OCI-M1 (cell line): ENCODE measurements at places on chromosomes 7 and 10.

- DNase-seq = no peak
Observed at GRCh38 chr7:54591404-54592386, 49.5 kb downstream of the VSTM2A start.

DNA sequence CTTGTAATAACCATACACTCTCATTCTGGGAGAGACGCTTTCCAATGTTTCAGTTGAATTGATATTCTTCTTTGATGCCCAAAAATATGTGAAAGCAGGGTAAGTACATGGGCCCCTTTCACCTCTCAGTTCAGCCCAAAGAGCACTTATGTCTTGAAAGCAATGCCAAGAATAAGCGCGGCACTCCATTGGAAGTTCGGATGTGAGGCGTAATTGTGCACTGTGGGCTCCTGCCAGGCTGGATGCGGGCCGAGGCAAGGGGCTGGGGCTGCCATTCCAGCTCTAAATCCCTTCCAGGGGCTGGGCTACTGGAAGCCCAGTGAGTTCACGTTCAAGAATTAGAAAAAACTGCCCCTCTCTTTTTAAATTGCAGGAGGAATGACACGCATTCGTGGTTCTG, 113.8 kb downstream of the EBF3 start:
- DNase-seq = no peak

DNA sequence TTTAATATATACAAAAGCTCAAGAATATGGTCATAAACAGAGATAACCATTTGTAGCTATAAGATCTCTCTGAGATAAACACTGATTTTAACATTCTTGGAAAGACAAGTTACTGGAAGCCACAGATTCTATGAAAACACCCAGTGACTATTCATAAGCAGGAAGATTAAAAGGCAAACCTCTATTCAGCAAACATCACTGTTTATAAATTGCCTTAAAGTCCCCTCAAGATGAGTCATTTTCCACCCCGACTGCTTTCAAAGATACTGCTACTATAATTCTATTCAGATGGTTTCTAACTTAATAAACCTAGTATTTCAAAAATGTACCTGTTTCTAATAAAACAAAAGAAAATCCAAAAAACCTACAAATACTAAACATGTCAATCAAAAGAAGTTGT, 21.0 kb downstream of the TM9SF3 start:
- DNase-seq = peak; percentile 22

GRCh38 chr7:105841866-105842265, 34.5 kb downstream of the ATXN7L1 start:
- no peak for DNase-seq

DNA sequence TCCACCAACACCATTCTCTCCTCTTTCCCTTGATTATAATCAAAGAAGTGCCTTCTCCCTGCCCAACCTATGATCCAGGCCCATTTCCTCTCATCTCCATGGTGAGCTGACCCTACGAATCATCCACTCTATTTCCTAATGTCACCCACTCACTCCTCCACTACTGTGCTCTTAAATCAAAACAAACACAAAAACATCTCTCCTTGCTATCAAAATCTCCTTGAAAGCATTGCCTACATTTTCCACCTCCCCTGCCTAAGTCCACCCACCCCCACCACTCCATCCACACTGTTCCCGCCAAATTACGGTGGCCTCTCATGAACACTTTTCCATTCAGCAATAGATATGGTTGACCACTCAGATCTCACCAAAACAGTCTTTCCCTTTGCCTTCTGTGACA, 5.3 kb downstream of the DYDC1 start:
- DNase-seq = no peak

DNA sequence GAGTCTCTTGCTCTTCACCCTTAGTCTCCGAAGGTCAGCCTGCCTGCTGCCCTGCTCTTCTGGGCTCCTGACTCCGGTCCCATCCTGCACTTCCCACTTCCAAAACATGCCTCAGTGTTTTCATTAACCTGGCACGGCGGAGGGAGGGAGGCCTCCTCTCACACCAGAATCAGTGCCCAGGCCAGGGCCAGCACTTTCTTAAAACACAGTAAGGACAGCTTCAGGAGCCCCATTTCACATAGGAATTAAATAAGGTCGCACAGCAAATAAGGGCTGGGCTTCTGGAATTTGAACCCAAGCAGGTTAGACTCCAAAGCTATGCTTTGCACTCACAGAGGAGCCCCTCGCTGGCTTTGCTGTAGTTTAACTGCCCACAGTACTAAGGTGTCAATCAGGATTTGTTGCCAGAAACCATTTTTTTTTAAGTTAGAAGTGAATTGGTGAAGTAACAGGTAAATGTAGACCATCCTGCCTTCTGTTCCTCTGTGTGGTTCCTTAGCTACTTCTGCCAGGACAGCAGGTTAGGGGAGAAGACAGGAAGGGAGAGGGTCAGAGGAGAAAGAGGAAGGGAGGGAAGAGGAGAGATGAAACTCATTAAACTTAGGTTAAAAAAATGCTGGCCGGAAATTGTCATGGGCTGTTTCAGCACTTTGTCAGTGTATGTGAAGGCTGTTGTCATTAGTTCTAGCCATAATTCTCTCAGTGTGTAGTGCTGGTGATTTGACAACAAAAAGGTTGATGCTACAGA, 1.1 kb downstream of the RASSF4 start:
- DNase-seq = no peak

DNA sequence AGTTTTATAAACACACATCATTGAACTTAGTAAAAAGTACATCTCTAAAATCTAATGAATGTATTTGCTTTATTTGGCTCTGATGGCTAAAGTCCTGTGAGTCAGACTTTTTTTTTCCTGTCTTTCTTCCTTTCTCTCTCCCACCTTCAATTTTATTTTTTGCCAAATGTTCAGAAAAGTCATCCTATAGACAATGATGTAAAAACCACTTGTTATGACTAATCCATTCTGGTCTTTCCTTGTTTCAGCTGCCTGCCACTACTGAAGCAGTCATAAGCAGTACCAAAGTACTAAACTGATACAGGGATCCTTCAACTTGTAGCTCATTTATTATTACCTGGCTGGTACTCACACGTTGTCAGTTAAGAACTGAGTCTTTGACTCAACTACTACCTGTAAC, 23.9 kb downstream of the HECTD2 start:
- no peak for DNase-seq

DNA sequence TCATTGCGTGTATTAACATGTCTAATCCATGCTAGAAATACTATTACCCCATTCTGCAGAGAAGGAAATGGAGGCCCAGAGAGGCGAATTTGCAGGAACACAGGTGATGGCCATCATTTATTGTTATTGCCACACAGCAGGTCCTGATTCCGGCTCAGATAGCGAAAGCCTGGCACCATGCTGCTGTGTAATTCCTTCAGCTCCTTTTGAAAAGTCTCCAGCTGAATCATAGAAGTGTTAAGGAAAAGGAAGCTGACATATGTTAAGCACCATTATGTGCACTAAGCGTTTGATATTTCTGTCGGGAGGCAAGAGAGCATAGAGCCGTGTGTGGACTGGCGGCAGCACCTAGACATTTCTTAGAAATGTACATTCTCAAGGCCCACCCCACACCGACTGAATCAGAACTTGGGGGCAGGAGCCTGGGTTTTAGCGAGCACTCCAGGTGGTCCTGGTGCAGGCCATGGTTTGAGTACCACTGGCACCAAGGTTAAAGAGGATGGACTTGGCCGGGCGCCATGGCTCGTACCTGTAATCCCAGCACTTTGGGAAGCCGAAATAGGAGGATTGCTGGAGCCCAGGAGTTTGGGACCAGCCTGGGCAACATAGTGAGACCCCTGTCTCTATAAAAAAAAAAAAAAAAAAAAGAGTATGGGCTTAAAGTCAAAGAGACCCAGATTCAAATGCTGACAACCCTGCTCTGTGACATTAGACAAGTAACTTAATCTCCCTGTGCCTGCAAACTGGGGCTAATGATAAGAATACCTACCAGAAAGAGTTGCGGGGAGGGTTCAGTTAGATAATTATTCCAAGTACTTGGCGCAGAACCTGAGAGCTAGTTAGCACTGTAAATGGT, 52.2 kb downstream of the UNC5B start:
- no peak for DNase-seq
